Right cardiac atrium (tissue), 5 donors: ENCODE measurements at places on chromosomes 16 and 17. TPM values are rescaled to one million over a fixed set of nuclear protein-coding genes. Genes with fewer than 3 reads are reported as not detected.

Gene ADGRG1
- 10.2 TPM for total RNA-seq

Gene FOXN1
- not detected for total RNA-seq

Gene FADS6
- total RNA-seq: not detected

Gene CLDN7
- total RNA-seq: 2.5 TPM

Gene DNAI2
- total RNA-seq: not detected

Gene FA2H
- total RNA-seq: 0.57 TPM

Gene KRT12
- total RNA-seq: not detected

- DNase-seq: no peak
These were observed 1.7 kb downstream of the GPRC5C start for GRCh38 chr17:74433421-74434121.

DNA sequence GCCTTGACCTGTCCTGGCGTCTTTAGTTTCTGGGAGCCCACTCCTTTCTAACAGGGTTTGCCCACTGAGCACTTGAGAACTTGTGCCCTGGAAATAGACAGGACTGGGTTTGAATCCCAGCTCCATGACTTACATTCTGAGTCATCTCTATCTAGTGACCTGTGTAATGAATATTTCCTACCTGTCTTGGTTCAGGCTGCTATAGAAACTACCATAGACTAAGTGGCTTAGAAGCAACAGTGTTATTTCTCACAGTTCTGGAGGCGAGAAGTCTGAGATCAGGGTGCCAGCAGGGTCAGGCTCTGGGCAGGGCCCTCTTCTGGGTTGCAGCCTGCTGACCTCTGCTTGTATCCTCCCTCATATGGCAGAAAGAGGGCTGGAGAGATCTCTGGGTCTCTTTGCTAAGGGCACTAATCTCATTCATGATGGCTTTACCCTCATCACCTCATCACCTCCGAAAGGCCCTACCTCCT, 110.7 kb upstream of the DHX40 start:
- no peak for DNase-seq

GRCh38 chr16:26905336-26905735, 161.4 kb upstream of the C16orf82 start:
- DNase-seq: no peak

DNA sequence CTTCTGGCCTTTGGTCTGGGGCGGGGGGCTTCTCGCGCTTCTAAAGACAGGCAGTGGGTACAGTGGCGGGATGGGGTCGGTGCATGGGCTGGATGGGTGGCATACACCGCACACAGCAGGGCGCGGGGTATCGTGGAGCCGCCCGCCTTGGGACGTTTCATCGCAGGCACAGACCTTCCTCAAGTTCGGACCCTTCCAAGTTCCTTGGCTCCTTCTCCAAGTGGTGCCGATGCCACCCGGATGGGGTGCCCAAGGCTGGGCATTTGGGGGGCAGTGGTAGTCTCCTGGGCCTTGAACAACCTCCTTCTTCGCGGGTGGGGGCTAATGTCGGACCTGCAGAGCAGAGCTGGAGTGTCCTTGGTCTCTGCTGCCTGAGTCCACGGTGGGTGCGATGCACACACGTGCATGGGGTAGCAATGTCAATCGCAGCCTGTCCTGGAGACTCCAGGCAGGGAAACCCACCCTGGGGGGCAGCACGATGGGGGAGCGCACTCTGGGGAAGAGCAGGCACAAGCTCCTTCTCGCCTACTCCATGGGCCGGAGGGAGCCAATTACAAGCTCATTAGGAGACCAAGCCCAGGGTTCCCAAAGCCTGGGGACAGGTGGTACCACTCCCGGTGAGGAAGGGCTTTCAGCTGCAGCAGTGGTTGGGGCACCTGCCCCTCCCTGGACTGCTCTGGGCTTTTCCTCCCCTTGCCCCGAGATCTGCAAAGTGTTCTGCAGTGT, 686 bp upstream of the MTSS2 start:
- no peak for DNase-seq

DNA sequence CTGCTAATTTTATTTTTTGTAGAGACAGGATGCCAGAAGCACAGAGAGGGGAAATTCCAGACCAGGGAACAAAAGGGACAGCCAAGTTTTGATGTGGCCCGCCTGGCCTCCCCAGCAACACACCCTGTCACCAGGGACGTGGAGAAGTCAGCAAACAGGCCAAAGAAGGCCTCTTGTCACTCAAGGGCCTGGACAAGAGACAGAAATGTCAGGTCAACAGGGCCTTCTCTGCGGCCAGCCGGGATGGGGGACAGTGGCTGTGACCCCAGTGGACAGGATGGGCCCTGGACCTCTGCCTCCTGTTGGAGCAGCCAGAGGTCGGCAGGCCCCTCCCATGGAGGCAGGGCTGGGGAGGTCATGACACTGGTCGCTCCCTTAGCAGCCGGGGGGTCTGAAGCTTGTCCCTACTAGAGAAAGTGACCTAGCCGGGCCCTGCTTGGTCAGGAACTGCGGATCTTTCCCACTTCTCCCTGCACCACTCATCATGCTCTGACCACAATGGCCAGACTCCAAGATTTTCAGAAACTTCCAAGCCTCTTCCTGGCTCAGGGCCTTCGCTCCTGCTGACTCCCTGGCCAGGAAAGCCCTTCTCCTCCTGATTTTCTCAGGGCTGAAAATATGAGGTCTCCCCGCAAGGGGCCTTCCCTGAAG, 9.2 kb upstream of the TVP23A start:
- DNase-seq: peak; percentile 90

DNA sequence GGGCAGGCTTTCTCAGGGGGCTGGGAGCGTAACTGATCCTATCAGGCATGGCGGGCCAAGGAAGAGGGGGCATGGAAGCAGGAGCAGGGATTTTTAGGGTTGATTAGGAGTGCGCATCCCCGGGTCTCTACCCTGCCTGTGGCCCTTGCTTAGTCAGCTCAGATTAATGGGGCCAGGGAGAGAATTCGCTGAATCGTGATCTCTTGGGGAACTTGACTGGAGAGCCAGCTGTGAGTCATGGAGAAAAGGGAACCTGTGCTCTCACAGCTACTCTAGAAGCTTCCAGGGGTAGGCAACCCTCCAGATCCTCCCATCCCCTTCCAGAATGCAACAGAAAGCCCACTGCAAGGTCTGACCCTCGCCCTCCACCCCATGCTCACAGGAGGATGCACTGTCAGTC, 3.6 kb downstream of the FOXN1 start:
- no peak for DNase-seq

DNA sequence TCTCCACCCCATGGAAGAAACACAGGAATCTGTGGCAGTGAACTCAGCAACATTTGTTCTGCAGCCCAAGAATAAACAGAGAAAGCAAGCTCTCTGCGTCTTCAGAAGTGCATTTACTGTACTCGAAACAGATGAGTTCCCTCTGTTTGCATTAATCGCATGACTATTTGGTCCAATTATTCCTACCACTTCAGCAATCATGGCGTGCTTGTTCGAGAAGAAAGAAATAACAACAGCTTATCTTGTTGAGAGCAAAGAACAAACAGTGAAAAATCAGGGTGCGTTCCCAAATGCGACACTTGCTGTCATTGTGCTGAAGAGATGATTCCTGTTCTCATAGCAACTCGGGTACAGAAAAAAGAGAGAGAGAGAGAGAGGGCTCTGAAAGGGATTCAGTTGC, 445.3 kb upstream of the MAF start:
- DNase-seq: no peak

DNA sequence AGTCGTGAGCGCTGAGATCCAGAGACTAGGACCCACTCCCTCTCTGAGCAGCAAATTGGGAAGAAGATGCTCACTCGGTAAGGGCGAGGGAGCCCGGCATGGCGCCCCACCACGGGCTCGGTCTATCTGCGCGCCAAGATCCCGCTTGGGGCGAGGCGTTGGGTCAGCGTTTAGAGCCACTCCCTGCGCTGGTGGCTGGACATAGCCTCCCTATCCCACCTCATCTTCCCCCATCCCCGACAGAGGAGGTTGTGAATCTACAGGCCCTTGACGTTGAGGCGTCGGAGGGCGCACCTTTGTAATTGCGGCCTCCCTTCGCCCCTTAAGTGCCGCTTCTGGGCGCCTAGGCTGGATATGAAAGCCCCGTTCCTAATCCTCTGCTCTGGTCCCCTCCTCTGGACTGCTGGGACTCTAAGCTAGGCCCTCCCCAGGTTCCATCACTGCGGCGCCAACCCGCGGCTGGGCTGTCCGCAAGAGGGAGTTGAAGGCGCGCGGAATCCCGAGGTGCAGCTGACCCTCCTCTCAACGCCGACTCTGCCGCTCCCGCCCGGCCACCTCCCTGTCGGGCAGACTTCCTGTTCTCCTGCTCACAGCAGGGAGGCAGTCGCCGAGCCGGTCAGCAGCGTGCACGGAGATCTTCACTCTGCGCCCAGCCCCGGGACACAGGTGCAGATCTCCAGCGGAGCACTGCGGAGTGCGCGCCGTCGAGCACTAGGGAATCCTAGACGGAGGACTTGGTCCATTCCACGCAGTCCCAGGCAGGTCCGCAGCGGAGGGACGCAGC, 16.1 kb upstream of the HOXB9 start:
- no peak for DNase-seq

DNA sequence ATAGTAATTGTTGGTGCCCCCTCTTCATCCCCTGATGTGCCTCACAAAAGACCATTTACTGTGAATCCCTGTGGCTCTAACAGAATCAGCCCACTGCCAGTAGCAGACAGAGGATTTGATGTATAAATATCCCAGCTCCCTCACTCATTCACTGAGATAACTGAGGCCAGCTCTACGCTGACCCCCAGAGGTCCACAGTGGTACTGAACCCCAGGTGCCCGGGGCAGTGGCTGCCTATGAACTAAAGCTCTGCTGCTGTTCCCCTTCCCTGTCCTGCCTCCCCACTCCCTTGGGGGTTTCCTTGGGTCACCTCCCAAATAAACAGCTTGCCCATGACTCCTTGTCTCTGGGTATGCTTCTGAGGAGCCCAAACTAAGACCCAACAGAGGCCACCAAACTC, 295.8 kb downstream of the FOXL1 start:
- DNase-seq: no peak

DNA sequence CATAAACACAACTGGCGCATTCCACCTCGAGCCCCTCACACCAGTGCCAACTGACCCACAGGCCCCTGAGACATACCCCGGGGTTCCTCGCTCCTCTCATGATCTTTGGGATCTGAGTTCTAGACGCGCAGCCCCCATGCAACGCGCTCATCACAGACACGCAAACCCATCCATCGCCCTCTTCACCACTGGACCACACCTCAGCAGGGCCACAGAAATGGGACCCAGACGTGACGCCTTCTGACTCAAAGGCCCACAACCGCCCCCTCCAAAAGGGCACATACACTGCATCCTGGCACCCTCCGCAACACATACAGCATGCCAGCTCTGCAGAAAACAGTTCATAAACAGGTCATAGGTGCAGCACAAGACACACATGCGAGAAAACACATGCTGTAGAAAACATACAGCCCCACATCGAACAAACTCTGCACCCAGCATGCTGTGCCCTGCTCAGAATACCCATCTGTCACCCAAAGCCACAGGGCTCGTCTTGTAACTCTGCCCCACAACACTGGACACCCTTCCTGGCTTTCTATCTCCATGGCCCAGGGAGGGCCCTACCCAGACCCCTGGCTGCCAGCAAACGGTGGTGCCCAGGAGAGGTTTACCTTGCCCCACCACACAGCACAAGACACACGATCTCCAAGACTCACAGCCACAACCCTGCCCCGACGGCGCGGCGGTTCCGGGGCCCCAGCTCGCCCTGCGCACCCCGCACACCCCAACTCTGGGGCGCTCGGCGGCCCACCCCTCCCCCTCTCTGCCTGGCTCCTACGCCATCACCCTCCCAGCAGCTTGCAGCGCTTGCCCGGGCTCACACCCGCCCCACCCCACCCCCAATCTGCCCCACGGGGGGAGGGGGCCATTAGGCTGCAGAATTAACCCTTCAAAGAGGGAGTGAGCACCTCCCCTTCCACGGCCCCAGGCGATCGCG, 887 bp downstream of the ZBTB4 start:
- peak; percentile 61 for DNase-seq

DNA sequence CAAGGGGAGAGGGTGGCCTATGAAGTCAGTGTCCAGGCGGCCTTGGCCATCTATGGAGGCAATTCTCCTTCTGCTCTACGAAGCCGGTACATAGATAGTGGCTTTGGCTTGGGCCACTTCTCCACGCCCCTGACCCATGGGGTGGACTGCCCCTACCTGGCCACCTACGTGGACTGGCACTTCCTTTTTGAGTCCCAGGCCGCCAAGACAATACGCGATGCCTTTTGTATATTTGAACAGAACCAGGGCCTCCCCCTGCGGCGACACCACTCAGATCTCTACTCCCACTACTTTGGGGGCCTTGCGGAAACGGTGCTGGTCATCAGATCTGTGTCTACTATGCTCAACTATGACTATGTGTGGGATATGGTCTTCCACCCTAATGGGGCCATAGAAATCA, 17.3 kb downstream of the AOC3 start:
- no peak for DNase-seq

- no peak for DNase-seq
These were observed 11.3 kb upstream of the PITPNM3 start for GRCh38 chr17:6567528-6568183.

- no peak for DNase-seq
These were observed 58.1 kb upstream of the CBFA2T3 start for GRCh38 chr16:89034971-89035668.

DNA sequence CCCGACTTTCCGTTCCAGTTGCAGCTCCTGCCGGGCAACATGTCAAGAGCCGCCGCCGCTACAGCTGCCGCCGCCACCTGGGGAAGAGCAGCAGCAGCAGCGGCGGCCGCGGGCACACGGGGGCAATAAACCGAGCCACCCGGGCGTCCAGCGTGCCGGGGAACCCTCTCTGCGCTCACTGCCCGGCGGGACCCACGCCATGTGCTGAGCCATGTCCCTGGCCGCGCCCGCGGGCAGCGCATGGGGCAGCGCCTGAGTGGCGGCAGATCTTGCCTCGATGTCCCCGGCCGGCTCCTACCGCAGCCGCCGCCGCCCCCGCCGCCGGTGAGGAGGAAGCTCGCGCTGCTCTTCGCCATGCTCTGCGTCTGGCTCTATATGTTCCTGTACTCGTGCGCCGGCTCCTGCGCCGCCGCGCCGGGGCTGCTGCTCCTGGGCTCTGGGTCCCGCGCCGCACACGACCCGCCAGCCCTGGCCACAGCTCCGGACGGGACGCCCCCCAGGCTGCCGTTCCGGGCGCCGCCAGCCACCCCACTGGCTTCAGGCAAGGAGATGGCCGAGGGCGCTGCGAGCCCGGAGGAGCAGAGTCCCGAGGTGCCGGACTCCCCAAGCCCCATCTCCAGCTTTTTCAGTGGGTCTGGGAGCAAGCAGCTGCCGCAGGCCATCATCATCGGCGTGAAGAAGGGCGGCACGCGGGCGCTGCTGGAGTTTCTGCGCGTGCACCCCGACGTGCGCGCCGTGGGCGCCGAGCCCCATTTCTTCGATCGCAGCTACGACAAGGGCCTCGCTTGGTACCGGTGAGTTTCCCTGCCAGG, 604 bp downstream of the HS3ST3B1 start:
- DNase-seq: no peak
